ENCODE measurements at places on chromosomes 4 and X. TPM values are rescaled to one million over a fixed set of nuclear protein-coding genes. Genes with fewer than 3 reads are reported as not detected.

DNA sequence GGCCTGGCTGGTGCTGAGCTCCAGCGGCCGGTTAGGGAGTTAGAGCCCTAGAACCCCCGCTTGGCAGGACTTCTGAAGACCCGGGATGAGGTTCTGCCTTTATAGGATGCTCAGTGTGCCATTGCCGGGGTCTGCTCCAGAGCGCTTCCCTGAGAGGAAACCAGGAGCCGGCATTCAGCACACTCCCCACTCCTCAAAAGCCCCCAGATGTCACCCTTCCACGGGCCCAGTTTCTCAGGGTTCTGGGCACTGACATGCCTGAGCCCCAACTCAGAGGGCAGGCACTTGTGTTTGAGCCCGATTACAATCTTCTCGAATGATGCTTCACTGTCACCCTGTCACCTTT, 6.5 kb downstream of the NKX3-2 start:
- DNase-seq: no peak

DNA sequence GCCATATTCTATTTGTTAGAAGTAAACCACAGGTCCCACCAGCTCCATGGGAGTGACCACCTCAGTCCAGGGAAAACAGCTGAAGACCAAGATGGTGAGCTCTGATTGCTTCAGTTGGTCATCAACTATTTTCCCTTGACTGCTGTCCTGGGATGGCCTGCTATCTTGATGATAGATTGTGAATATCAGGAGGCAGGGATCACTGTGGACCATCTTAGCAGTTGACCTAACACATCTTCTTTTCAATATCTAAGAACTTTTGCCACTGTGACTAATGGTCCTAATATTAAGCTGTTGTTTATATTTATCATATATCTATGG, 16.1 kb downstream of the TLR8 start:
- DNase-seq: no peak

DNA sequence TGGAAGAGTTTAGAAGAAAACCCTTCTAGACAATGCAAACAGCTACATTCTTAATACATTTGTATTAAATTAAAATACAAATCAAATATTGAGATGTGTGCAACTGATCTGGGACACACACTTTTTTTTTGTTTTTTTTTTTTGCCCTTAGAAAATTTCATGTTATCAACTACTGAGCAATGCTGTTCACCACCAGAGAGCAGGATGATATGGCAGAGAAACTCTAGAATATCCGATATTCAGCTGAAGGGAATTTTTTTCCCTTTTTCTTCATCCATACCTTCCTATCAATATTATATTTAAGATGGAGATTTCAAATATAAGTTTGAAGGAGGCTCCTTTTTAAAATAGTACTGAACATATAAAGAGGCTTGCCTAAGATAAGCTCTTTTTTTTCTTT, 1.0 kb downstream of the NDST3 start:
- no peak for DNase-seq

Gene FAT4
- total RNA-seq: 8.6 TPM

Gene TRPC3
- 0.20 TPM for total RNA-seq

DNA sequence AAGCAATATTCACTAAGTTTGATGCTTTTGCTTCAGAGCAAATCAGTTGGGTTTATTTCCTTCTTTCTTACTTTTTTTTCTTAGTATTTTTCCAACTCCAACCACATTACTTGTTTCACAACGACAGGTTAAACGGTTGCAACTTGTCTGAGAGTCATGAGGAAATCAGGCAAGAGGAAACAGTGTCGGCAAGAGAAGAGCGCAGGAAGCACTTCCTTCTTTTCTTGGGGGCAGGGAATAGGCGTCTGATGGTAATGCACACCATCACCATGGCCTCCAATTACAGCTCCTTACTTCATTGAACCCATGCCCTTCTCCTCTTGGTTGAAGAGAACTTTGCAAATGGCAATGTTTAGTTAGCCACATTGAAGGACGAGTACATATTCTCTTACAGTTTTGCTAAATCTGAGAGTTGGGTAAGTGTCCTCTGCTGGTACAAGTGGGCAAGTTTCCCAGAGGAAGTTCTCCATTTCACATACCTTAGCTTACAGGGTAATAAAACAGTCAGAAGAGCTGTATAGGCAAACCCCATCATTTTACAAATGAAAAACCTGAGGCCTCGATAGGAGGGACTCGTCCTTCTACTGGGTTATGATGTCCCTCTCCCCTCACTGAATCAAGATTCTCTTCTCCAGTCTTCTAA, 8.3 kb upstream of the CXCL8 start:
- DNase-seq: no peak

DNA sequence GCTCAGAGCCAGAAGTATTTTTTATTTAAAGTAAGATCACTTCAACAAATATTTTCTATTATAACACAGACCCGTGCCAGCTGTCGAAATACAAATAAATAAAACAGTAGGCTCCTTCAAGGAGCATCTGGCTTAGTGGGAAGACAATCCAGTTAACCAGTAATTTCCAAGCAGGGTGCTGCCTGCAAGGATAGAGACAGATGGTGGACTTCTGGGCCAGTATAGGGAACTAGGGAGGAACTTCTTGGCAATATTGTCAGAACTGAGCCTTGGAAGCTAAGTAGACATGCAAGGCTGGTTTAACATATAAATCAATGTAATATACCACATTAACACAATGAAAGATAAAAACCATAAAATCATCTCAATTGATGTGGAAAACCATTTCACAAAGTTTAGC, 17.0 kb upstream of the MTMR1 start:
- no peak for DNase-seq

Gene ATRX
- total RNA-seq: 90.0 TPM

Gene RNF128
- total RNA-seq: 9.6 TPM
